ENCODE measurements at places on chromosomes 12 and 14.

DNA sequence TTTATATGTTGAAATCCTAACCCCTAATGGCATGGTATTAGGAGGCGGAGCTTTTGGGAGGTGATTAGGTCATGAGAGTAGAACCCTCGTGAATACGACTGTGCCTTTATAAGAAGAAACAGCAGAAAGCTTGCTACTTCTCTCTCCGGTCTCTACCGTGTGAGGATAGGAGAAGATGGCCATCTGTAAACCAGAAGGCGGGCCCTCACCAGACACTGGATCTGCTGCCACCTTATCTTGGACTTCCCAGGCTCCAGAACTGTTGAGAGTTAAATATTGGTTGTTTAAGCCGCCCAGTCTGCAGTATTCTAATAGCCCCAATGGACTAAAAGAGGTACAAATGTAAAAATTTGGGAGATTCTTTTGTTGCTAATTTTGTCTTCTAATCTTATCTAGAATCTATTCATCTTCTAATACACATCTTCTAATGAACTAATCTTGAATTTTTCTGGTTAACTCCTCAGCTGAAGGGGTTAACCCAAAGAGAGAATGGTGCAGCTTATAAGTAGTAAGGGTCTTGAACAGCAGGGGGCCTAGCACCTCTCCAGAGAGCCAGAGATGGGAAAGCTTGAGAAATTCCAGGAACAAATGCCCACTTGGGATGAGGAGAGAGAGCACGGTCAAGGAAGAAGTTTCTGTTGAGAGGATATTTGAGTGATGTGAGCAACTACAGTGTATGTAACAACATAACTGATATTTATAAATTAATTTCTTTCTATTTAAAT is 264.0 kb upstream of the GRIP1 start:
- DNase-seq = no peak

GRCh38 chr12:131860472-131861260 is 32.5 kb downstream of the MMP17 start:
- DNase-seq = peak; percentile 86

DNA sequence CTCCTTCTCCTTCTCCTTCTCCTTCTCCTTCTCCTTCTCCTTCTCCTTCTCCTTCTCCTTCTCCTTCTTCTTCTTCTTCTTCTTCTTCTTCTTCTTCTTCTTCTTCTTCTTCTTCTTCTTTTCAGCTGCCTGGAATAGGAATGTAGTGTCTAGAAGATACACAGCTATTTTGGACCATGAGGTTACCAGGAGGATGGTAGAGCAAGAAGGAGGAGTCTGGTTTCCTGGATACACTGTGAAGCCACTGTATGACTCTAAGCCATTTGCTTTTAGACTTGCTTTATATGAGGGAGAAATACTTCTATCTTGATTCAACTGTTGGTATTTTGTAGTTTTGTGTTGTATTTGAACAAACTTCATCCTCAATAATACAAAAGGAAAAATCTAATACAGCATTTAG is 3.0 kb upstream of the MYBPC1 start:
- DNase-seq = no peak

- DNase-seq = no peak
These were observed 22.4 kb upstream of the FKBP4 start for GRCh38 chr12:2772370-2772769.

- DNase-seq = peak; percentile 48
These were observed 5.6 kb downstream of the FBXO33 start for GRCh38 chr14:39426605-39427004.

DNA sequence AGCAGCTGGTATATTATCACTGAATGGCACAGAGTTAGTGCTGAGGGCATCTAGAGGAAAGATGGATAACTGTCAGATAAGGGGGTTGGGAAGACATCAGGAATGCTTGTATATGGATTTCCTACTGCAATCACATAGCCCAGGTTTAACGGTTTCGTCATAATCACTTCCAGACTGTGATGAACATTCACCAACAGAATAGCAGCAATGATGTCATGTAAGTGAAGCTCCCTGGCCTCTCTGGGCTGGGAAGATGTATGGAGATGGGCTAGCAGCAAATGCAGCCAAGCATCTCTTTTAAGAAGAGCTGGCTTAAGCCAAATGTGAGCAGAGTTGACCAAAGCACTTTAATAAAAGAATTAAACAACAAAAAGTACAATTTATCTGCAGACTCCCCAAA is 714.6 kb downstream of the GALC start:
- DNase-seq = no peak

DNA sequence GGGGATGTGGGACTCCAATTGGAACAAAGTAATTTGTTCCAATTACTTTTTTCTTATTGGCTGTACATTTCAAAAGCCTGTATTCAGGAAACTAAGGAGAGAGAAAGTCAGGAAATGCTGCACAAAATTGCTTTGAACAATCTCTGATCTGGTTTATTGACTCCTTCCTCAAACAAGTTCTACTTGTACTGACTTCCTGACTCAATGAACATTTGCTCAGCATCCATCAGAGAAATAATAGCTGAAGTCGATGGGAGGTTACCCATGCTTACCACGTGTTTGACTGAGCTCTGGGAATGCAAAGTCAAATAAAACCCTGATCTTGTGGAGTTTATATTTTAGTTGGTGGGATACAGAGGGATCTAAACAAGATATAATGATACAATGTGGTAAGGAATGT is 15.4 kb upstream of the C12orf75 start:
- no peak for DNase-seq

GRCh38 chr14:61385002-61385685 is 63.8 kb downstream of the PRKCH start:
- no peak for DNase-seq

GRCh38 chr12:123384994-123385376 is 1.1 kb downstream of the KMT5A start:
- DNase-seq = peak; percentile 43

GRCh38 chr12:39427360-39427808 is 15.5 kb downstream of the KIF21A start:
- no peak for DNase-seq

DNA sequence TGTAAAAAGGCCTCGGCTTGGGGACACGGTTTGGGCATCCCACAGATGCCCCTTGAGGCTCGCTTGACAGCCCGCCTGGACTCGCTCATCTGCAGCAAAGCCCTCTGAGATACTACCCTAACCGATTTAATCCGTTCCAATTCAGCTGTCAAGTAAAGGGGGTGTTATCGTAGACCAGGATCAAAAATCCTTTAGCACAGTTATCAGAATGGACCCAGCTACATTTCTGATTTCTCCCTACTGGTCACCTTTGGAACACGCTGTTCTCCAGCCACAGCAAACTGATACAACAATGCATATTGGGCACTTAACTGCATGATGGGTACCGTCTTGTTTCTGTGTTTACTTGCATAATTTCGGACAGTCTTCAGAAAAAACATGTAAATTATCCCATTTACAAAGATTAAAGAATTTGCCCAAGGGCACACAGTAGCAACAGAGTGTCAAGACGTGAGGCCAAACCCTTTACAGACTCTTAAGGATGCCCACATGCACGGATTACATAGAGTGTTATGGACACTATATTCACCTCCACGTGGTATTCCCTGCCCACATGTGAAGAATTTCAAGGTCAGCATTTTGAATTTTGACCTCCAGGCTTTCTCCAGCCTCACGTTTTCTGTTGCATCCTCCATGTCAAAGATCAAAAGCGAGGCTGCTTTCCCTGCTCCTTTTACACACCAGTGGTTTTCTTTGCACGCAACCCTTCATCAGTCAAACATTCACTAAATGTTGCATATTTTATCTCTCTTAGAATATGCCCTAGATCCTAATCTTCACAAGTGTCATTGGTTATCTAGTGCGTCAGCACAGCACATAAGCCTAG is 3.2 kb upstream of the DUSP6 start:
- no peak for DNase-seq

DNA sequence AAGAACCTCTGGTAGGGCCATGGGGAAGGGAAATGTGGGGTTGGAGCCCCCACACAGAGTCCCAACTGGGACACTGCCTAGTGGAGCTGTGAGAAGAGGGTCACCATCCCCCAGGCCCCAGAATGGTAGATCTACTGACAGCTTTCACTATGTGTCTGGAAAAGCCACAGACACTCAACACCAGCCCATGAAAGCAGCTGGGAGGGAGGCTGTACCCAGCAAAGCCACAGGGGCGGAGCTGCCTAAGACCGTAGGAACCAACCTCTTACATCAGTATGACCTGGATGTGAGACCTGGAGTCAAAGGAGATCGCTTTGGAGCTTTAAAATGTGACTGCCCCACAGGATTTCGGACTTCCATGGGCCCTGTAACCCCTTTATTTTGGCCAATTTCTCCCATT is 97.8 kb downstream of the HMGA2 start:
- no peak for DNase-seq

DNA sequence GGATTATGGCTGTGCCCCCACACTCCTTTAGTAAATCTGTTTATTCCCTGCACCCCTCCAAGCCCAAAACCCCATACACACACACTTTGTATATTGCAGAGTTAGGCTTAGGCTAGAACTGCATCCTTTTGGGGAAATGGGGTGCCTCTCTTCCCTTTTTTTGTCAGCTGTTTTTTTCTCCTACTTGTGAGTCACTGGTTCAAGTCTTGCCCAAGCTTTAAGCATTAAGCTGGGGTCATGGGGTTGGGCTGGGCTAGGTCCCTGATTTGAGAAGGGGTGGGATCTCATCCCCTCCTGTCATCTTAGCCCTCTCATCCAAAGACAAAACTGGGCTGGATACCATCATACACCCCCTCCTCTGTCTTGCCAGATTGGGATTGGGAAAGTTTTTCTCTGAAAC is 1.6 kb downstream of the LRP1 start:
- DNase-seq = peak; percentile 39

DNA sequence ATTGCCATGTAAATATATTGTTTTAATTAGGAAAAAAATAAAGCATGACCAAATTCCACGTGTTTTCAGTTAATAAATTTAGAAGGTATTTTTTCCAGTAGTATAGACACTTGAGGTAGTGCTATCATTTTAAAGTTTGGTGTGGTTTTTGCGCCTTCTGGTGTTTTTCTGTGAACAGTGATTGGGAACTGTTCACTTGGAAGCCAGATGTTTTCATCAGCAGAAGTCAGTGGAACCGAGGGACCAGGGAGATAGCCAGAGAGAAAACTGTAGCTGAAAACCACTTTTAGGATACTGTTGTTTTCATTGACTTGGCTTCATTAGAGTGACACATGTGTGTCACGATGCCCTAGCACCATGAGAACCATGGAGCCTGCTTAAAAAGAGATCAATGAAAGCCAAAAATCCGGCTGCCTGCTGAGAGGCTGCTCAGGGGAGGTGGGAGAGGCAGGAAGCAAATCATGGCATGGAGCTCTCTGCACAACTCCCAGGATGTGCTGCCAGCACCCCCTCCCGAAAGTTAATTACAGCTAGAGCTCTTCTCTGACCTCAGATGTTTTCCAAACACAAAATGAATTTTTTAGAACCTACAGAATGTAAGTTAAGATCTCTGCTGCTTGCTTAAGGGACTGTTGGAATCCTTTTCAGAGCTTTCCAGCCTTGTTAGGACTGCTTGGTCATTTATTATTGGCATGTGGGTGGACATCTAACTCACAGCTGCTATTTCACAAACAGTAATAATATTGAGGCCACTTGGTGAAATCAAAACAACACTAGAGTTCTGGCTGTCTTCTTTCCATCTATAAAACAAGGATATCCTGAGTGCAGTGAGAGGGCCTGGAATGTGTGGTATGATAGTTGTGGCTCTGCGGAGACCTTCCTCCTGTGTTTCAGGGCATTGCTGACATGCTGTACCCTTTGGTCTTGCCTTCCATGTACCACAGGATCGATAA is 192.3 kb downstream of the ANO4 start:
- peak; percentile 34 for DNase-seq

GRCh38 chr12:108147279-108147678 is 18.2 kb downstream of the WSCD2 start:
- DNase-seq = no peak

DNA sequence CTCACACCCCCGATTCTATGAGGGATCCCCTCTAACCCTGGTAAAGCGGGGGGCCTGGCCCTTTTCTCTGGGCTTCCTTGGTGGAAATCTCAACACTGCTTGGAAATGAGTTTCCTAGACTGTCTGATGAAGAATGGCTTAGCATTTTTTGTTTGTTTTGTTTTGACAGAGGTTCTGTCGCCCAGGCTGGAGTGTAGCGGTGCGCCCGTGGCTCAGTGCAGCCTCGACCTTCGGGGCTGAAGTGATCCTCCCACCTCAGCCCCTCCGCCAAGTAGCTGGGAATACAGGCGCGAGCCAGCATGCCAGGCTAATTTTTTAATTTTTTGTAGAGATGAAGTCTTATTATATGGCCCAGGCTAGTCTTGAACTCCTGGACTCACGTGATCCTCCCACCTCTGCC is 30.3 kb downstream of the TC2N start:
- DNase-seq = no peak

DNA sequence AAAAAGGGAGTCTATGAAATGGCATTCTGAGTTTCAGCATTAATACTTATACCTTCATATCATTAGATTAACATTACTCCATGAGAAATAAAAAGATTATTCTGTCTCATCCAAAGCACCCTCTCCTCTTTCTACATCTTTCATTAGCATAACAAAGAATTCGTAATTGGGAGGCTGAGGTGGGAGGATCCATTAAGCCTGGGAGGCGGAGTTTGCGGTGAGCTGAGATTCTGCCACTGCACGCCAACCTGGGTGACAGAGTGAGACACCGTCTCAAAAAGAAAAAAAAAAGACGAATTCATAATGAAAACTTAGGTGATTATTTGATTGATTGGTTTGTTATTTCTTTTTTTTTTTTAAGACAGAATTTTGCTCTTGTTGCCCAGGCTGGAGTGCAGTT is 1.8 kb upstream of the CDK17 start:
- DNase-seq = no peak

GRCh38 chr12:116916714-116917114 is 6.0 kb downstream of the FBXW8 start:
- DNase-seq = peak; percentile 59

- no peak for DNase-seq
These were observed 207.3 kb upstream of the OR4E1 start for GRCh38 chr14:21880918-21881317.

DNA sequence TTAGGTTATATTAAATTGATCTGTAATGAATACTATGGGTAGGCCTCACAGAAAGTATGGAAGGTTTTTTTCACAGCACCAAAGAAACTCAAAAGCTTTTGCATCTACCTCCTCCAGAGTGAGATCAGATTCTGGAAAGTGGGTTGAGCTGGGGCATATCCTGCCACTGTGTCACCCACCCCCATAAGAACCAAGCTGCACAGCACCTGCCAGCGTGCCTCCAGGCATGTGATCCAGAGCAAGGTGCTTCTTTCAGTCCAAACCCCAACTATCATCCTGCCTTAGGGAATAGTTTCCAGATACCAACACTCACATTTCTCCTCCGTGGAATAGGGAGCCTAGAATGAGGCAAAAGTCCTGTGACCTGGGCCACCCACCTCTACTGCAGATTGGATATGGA is 42.6 kb upstream of the PRB2 start:
- no peak for DNase-seq

- DNase-seq = no peak
These were observed 5.9 kb downstream of the PXN start for GRCh38 chr12:120259418-120260202.

DNA sequence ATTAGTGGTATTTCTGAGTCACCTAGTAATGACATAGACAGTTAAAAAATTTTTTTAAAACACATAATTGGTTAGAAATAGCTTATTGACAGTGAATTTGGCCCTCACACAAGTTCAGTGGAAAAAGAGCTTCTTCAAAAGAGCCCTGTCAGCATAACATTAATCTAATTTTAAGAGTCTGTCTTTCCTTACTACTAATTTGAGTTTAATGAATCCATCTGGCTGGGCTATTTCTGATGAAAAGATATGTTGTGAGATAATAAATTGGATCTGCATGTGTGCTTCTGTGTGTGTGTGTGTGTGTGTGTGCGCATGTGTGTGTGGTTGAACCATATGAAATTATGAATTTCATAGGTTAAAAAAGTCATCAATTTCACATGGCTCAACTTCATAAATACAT is 1045.2 kb downstream of the FLRT2 start:
- DNase-seq = peak; percentile 2

Data from AG08395 (cell line).